ENCODE measurements at places on chromosomes 11 and 22.

- DNase-seq, result no peak
These were observed 15.7 kb downstream of the PLAAT3 start for GRCh38 chr11:63598556-63598955.

DNA sequence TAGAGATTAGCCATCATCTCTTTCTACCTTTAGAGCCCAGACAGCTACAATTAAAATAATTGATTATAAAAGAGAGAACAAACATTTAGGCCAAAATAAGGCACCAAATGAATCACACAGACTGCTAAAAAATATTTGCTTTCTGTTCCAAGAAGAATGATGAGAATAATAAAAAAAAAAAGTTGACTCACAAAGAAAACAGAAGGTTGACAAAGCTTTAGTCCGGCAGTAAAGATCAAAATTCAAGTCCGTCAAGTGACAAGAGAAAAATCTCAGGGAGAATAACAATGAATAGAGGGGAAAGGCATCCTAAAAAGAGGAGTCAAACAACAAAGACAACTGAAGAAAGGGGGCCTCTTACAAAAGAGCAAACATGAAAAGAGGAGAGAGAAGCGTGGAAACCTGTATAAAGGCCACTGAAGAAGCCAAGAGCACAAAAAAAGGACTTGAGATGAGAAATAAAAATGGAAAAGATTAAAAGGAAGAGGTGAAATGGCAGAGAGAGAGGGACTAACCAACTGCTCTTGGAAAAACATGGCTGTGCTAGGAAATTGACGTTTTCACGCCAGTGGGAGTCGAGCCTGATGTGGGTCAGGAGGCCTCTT is 910.2 kb downstream of the OPCML start:
- DNase-seq, result no peak

GRCh38 chr11:94563176-94563847 is 3.9 kb upstream of the PIWIL4 start:
- no peak for DNase-seq

DNA sequence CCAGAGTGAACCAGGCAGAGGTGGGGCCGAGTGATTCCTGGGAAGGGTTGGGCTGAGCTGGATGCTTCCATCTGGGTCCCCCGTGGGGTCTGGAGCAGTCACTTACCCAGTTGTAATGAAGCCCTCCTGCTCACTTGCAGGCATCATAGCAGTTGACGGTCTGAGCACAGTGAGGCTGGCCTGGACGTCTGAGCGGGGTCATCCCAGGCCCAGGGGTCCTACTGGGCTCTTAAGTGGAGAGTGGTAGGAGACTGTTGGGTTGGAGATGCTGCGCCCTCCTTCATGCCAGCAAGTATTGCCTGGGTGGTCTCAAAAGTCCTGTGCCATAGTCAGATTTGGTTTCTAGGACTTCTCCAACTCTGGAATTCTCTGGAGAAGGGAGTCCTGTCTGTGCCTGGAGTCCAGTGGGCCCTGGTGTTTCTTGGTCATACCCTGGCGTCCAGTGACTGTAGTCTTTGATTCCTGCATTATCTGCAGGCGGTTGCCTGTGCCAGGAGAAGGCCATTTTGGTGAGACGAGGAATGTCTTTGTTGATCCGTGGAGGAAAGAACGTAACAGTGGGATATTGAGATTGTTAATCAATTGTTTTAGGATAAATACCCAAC is 82.3 kb downstream of the TBC1D22A start:
- no peak for DNase-seq

- DNase-seq, result no peak
These were observed 20.8 kb downstream of the POU2AF1 start for GRCh38 chr11:111358038-111359001.

- DNase-seq, result no peak
These were observed 385 bp downstream of the TST start for GRCh38 chr22:37018815-37019308.

All from activated gamma-delta T cell (primary cell).